ENCODE measurements at places on chromosomes 3 and 15. TPM values are rescaled to one million over a fixed set of nuclear protein-coding genes. Genes with fewer than 3 reads are reported as not detected.

GRCh38 chr15:45702041-45702440 lies 67.2 kb downstream of the SQOR start:
- no peak for DNase-seq
- no peak overlapping the region for H3K4me3 ChIP-seq
- no peaks in the 10 kb centered on the region for H3K27me3 ChIP-seq

Gene STXBP5L
- total RNA-seq = 0.98 TPM

DNA sequence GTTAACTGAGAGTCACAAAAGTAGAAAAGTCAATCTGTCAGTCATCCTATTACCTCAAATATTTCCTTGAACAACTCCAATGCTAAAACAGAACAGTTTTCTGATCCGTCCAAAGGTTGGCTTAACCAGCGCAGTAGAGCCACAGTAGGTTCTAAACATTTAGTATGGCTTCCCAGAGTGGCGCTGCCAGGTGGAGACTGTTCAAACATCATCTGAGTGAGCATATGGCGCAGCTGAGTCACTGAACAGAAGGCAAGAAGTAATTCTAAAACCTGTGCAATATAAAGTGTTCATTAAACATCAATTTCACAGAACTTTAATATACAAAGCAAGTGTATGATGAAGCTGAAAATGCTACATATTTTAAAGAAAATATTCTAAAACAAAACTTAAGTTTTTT lies 19.9 kb downstream of the CIP2A start:
- no peaks in the 10 kb centered on the region for H3K36me3 ChIP-seq
- no peaks in the 10 kb centered on the region for H3K27me3 ChIP-seq
- DNase-seq = no peak
- no peak overlapping the region for H3K4me3 ChIP-seq
- H3K4me1 ChIP-seq = peaks cover 8% of the 10 kb centered on the region

DNA sequence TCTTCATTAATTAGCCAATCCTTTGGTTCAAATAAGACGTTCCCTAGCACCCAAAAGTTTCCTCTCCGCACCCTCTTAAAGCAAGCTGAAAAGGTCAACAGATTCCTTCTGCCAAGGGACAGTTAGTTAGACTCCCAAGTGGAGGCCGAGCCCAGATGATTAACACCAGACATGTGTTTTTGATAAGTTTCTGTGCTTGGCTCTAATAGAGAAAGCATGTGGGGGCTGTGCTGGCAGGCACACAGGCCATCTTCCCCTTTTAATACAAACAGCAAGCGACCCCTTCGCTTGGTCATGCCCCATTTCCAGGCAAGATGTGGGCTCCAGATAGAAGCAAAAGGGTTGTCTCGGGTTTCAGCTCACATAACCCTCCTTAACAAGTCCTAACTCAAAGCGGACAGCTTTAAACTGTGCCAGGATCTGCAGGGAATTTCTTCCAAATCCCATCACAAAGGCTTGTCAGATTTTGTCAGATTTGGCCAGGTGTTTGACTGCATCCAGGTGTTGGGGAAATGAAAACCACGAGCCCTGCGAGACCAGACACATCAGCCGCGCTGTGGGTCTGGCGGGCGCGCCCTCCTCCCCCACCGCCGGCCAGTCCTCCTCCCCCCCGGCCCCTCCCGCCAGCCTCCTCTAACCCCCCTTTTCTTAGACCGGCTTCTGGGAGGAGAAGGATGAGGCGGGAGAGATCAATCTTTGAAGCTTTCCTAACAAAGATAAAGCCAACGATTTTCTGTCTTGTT lies 3.3 kb downstream of the HES1 start:
- peaks cover 58% of the 10 kb centered on the region for H3K4me1 ChIP-seq
- H3K36me3 ChIP-seq = no peaks in the 10 kb centered on the region
- peak overlapping the region; percentile 63 for H3K4me3 ChIP-seq
- DNase-seq = no peak
- no peaks in the 10 kb centered on the region for H3K27me3 ChIP-seq

- DNase-seq = no peak
- no peaks in the 10 kb centered on the region for H3K36me3 ChIP-seq
- H3K4me1 ChIP-seq = no peaks in the 10 kb centered on the region
- H3K4me3 ChIP-seq = no peak overlapping the region
- H3K27ac ChIP-seq = no peak overlapping the region
Observed at GRCh38 chr3:170493712-170494182, 75.1 kb downstream of the CLDN11 start.

Gene LIPH
- total RNA-seq = 2.7 TPM

Gene ZBTB20
- 64.8 TPM for total RNA-seq

Measured in vagina (tissue), 2 donors.